GM03348 (cell line): ENCODE measurements at places on chromosomes 16 and 17.

DNA sequence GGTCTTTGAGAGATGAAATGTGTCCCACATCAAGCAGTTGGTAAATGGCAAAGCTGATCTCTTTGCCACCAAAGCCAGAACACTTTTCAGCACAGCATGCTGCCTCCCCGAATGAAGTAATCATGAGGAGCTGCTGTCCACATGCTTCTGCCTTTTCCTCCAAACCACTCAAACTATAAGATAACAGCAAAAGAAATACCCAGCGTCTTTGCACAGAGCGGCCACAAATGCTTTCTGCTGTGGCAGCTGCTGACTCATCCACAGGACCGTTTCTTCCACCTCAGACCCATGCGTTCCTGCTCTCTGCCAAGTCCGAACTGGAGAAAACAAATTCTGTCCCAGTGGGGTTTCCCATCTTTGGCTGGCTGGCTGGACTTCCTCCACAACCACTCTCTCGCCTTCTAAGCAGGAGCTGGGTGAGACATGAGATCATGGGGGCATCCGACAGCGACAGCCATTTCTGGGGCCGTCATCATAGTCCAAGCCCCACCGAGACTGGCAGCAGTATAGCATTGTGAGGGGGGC is 27.1 kb downstream of the TBC1D3B start:
- peak; percentile 63 for DNase-seq

DNA sequence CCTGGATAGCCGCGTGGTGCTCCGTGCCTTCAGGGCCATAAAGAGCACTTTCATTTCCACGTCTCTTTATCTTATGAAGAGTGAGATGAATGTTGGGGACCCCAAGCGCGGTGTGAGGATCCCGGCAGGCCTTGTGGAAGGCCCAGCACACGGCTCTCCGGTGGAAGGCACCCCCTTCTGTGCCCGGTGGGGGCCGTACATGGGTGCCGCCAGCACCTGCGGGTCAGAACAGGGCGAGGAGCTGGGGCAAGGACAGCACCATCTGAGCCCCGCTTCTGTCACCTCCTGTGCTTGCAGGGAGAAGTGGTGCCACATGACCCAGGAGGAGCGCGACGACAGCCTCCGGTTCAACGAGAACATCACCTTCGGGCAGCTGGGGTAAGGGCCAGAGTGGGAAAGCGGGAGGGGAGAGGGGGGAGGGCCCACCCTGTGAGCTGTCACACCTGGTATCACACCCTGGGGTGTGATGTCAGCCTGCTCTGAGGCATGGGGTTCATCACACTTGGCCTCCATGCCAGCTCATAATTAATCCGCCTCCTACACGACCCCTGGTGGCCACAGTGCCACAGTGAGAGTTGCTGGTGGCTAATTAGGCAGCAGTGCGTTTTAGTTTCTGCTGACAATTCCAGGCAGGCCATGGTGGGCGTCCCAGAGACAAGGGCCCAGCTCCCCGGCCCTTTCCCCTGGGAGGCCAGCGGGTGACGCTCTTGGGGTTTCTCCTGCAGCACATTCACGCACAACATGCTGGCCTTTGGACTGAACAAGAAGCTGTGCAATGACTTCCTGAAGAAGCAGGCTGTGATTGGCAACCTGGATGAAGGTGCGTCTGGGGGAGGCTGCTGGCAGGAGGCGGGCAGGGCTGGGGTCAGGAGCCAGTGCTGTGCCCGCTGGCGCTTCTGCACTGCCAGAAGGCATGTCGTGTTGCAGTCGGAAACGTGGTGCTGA is 25.7 kb downstream of the CIBAR2 start:
- DNase-seq = peak; percentile 90

DNA sequence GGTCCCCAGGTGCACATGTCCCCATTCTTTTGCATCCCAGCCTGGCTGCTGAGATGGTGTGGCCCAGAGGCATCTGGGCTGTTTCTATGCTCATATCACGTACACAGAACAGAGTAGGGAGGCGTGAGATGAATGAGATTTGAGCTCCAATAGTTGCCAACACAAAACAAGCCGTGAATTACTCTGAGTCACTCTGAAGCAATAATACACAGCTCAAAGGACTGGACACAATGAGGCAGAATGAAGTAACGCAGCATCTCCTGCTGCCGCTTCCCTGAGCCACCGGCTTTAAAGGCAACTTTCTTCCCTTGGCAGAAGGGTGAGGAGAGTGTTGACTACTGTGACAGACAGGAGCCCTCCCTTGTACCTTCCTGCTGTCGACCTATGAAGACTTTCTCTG is 33.9 kb upstream of the CLEC18B start:
- no peak for DNase-seq

DNA sequence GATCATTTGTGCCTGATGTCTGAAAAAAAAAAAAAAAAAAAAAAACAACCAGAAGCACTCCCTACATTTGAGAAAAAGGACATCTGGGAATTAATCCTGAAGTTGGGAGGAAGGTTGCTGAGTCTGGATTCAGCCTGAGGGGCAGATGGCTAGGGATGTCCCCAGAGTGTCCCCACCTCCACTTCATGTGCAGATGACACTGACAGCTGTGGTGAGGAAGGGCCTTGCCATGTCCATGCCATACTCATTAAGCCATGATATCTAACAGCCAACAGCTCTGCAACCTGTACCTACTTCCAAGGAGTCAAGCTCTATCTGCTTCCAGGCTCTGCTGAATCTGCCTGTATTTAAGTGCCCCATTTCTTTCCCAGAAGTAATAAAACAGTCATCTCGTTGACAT is 356.0 kb downstream of the CA10 start:
- no peak for DNase-seq

DNA sequence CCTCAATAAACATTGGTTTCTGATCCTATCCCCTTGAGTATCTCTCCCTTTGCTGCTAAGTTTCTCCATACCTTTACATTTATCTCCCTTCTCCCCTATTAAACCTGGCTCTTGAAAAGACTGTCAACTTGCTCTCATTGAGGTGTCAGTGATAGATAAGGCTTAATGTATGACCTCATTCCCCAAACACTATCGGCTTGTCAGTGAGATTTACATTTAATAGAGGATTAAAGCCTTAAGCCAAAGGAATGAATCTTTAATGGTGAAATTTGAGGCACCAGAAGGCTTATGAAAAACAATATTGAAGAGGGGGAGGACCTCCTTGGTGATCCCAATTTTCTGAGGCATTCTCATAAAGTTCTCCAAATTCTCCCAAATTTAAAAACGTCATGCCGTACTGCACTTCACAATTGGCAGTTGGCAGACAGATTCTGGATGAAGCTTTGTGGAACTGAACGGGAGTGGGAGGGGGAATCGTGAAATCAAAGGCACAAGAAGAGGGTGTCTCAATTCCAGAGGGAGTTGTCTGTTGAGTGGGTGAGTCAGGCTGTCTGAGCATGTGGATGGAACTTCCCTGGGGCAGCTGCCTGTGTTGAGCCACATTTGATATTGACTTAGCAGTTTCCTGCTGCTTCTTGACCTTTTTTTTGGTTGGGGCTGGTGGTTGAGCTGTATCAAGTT is 478.8 kb downstream of the NPIPA7 start:
- DNase-seq = peak; percentile 11

DNA sequence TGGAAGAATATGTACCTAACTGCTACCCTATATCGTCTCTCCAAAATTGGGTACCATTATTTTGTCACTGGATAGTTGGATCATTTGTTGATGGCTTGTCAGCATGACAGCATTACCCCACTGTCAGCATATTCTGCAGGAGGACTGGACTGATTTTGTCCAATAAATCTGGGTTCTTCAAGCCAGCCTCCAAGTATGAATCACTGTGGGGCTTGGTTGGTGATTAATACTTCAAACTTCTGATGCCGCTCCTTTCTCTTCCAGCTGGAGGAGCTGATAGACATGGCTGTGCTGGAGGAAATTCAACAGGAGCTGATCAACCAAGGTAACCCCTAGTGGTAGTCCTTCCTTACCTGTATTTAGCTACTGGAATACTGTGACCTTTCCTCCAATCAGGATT is 2.5 kb downstream of the RPAIN start:
- peak; percentile 68 for DNase-seq
